Activated naive CD4-positive, alpha-beta T cell (primary cell): ENCODE measurements at places on chromosomes 1 and 21.

DNA sequence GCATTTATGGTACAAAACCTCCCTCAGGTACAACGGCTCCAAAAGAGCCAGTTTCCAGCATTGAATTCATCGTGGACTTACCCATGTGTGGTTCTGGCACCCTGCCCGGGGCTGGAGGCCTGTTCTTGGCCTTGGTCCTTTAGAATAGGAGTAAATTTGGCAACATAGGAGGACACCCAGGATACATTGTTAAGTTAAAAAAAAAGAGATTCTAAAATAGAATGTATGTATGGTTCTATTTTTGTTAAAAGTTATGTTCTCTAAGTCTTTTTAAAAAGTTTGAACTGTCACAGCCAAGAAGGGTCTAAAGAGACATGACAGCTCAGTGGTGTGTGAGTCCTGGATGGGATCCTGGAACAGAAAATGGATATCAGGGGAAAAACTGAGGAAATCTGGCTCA is 25.9 kb downstream of the EPHX1 start:
- DNase-seq: no peak

- DNase-seq: no peak
These were observed 227.9 kb downstream of the TRABD2B start for GRCh38 chr1:47769295-47769694.

DNA sequence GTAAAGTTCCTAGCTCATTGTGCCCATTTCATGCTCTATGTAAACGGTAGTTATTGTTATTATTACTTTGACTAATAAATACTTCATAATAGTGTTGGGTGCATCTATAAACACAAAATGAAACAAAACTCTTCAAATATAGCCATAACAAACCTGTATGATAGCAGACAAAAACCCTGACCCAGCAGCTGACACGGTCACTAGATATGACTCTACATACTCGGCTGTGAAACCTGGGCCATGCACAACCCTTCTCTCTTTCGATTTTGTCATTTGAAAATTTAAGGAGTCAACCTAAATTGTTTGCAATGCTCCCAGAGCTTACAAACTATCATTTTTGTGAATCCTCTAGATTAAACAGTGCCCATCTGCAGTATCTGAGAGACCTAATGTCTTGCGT is 8.0 kb upstream of the RGS13 start:
- no peak for DNase-seq

DNA sequence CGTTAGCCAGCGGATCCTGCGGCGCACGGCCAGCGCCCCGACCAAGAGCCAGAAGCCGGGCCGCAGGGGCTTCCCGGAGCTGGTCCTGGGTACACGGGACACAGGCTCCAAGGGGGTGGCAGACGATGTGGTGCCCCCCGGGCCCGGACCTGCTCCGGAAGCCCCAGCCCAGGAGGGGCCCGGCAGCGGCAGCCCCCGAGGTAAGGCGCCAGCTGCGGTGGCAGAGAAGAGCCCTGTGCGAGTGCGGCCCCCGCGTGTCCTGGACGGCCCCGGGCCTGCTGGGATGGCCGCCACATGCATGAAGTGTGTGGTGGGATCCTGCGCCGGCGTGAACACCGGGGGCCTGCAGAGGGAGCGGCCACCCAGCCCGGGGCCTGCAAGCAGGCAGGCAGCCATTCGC is 24.2 kb downstream of the PANK4 start:
- no peak for DNase-seq

- peak; percentile 84 for DNase-seq
These were observed 9.3 kb downstream of the MASP2 start for GRCh38 chr1:11037740-11038182.

- DNase-seq: no peak
These were observed 117.7 kb downstream of the NUF2 start for GRCh38 chr1:163439471-163439870.

DNA sequence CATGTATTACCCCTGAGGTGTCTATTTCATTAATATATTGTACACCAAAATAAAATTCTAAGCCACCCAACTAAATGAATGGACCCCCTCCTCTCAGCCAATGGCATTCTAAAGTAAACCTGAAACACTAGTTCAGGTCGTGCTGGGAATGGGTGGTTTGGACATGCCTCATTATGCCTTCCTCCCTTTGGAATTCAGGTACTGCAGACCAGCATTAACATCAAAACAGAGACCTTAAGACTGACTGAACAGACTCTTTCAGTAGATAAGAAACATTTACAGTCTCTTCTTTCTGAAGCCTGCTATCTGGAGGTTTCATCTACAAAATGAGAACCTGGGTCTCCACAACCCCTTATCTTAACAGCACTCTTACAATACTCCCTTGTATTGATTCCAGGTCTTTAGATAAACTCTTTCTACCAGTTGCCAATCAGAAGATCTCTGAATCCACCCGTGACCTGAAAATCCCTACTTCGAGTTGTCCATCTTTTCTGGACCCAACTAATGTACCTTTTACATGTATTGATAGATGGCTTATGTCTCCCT is 93.6 kb downstream of the PKN2 start:
- no peak for DNase-seq

- DNase-seq: no peak
These were observed 2.5 kb downstream of the RGS4 start for GRCh38 chr1:163071405-163072255.

GRCh38 chr21:31946231-31946630 is 73.4 kb downstream of the HUNK start:
- DNase-seq: no peak

DNA sequence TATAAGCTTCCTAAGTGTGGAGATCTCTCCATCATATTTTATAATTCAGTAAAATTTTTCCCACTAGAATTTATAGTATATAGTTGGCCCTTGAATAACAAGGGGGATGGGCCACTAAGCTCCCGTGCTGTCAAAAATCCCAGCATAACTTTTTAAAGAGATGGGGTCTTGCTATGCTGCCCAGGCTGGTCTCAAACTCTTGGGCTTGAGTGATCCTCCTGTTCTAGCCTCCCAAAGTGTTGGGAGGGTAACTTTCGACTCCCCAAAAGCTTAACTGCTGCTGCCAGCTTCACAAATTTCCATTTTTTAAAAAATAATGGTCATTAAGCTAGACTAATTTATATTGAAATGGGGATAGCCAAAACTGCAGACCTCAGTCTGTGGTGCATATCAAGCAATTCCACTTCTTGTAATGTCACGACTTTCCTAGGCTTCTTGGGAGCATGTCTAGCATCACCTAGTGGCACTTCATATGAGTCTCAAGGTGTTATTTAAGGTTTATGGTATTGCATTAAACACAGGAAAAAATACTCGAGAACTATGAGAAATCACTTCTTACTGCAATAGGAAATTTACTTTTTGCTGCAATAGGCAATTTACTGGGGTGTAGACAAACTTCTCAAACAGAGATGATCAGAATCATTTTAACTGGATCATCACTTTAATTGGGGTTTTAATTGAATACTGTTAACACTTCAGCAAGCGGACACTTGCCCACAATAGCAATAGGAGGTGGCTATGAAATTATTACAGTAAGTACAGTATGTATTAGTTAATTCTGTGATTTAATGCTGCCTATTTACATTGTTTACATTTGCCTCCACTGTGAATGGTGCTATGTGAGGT is 19.3 kb upstream of the ACTA1 start:
- DNase-seq: no peak

GRCh38 chr1:199898654-199899053 is 128.9 kb upstream of the NR5A2 start:
- no peak for DNase-seq

GRCh38 chr1:107975851-107976250 is 10.9 kb upstream of the VAV3 start:
- no peak for DNase-seq

GRCh38 chr1:6314503-6314902 is 53.6 kb upstream of the GPR153 start:
- DNase-seq: no peak

DNA sequence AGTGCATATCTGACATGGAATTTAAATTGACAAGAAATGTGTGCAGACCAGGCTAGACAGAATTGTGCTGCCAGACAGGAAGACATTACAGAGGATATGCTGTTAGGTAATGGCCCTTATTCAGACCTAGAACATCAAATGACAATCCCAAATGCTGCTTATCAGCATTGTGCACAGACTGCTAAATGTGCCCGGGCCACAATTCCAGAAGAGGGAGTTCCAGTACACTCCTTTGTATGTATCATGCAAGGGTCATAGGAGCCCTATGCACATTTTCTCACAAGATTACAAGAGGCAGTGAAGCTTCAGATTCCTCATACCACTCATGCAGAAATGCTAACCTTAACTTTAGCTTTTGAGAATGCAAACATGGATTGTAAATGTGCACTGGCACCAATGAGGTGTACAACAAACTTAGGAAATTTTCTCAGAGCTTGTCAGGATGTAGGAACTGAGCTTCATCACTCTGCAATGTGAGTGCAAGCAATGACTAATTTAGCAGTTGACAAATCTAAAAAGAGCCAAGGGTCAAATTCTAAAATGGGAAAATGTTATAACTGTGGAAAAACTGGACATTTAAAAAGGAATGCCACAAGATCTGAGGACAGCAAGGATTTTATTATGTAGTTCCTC is 273.5 kb downstream of the COL11A1 start:
- DNase-seq: no peak

DNA sequence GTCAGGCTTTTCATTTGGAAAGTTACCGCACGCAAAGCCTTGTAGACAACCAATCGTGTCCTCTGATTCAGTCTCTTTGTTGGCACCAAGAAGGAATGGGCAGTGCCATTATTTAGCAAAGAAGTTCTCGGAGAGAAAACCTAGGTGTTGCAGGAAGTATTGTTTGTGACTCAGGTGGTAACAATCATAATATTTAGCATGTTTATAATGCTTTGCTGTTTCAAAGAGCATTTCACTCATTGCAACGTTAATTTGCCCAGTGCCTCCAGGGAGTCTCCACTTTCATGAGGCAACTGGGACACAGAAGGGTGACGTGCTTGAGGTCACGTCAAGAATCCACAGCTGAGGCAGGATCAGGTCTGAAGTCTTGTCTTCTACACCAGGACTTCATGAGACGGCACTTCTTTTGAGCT is 31.4 kb downstream of the STPG1 start:
- no peak for DNase-seq

DNA sequence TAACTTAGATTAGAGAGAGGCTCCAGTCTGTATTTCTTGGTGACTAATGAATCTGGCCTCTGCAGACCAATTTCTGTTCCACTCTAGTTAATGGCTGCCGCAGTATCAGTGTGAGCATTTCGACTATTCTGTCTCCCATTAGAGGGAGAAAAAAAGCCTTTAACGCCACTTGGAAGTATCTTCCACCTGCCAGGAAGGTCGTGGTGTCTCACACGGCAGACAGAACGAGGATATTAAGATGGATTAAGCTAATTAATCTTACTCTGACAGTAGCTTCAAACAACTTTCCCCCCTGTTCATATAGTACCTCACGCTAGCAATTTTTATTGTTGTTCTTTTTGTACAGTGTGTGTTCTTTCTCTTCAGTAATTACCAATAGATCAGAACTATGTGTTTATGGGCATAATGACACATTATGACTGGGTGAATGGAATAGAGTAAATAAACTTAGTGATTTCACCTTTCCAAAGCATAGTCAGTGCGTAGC is 153.8 kb downstream of the ADGRL2 start:
- DNase-seq: no peak

- DNase-seq: no peak
These were observed 9.7 kb downstream of the DBT start for GRCh38 chr1:100239961-100240360.

DNA sequence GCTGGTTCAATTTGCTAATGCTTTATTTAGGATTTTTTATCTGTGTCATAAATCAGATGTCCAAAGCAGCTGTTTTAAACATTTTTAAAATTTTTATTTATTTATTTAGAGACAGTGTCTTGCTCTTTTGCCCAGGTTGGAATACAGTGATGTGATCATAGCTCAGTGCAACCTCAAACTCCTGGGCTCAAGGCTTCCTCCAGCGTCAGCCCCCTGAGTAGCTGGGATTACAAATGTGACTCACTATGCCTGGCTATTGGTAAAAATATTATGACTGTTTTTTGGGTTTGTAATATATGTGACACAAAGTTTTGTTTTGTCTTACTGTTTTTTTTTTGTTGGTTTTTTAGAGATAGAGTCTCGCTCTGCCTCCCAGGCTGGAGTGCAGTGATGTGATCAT is 11.8 kb downstream of the ZBED6 start:
- DNase-seq: no peak

DNA sequence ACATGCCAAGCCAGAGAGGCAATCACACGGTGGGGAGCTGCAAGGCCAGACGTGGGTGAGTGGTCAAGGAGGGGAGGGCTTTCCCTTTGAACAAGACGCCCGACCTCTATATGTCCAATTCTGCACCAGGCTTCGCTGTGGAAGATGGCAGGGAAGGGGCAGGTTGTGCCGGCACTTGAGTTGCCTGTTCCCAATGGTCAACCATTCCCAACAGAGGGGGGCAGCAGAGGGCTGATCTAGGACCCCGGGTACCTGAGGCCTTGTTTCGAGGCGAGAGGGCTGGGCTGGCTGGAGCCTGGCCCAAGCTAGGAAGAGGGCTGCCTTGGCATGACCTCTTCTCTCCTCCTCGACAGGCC is 64.9 kb downstream of the TMEM53 start:
- no peak for DNase-seq

DNA sequence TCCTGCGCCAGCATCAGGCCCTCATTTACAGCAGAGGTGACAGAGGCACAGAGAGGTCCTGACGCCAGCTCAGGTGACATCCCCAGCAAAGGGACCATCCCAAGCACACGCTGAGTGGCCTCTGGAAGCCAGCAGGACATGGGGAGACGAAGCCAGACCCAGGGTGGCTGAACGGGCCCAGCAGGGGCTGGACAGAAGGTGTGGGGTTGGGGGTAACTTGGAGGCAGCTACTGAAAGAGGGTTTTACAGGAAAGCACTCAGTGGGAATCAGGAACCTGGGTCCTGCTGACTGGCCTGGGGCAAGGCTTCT is 1.6 kb upstream of the ARHGEF16 start:
- DNase-seq: no peak

GRCh38 chr1:24535021-24535424 is 20.9 kb upstream of the NCMAP start:
- peak; percentile 45 for DNase-seq

- DNase-seq: no peak
These were observed 58.5 kb downstream of the HSF2BP start for GRCh38 chr21:43600642-43601402.

DNA sequence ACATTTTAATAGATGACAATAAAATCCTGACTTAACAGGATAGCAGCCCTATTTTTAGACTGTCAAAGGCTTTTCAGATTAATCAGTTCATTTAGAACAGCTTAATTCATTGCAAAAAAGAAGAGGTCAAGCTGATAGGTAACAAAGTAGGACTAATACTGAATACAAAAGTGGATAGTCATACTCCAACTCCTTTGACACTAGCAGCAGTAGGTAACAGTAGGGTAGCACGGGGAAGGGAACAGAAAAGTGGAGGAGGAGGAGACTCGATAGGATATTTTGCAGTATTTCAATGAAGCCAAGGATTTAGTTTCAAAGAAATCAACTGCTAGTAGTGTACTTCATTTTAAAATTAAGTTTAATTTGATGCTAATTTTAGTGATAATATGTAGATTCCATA is 51.1 kb downstream of the USP1 start:
- no peak for DNase-seq
